CD8-positive, alpha-beta memory T cell (primary cell): ENCODE measurements at places on chromosomes 5 and 9. TPM values are rescaled to one million over a fixed set of nuclear protein-coding genes. Genes with fewer than 3 reads are reported as not detected.

GRCh38 chr5:10592601-10593000, 28.7 kb downstream of the ANKRD33B start:
- no peak for DNase-seq

DNA sequence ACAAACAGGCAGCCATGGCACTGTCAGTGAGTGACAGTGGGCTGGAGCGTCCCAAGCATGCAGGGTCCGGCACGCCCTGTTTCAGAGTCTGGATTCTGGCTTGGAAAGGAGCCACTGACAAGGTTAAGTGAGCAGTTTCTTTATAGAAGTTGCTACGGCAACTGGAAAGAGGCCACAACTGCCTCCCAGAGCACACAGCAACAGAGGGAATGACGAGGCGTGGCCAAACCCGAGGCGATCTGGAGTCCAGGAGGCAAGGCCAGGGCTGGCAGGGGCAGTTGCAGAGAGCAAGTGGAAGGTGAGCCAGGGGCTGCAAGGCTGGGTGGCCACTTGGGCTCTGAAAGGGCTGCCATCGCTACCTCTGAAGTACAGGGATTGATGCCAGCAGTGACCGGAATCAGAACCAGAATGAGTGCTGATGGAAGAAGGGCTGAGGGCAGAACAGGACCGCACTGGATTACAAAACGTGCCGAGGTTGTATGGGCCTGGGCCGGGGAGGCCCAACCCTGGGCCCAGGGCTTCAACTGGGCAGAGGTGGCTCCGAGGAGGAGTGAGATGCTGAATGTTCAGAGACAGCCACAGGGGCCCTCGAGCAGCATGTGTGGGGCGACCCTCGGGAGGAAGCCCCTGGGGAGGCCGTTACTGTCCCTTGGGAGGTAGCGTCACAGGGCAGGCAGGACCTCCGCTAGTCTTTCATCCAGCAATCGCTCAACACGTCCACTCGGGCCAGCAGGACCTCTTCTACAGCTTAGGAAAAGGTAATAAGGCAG, 4.6 kb downstream of the MRPL41 start:
- no peak for DNase-seq

MCTP1 gene
- 0.55 TPM for total RNA-seq

DNA sequence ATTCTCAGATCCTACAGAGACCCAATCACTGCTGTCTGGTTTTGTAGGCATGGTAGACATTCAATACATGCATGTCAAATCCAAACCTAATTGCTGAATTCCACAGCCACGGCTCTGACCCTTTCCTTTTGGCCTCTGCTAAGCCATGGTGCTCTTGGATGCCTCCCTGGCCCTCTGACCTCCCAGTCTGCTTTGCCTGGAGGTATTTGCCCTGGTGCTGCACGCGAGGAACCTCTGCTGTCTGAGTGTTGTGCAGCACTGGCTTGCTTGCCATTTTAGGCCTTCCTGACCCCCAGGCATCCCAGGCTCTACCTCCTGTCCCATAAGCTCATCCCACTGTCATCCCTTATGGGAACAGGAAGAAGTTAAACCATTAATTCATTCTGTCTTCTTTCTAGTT, 60.9 kb downstream of the DOCK2 start:
- DNase-seq = no peak

DNA sequence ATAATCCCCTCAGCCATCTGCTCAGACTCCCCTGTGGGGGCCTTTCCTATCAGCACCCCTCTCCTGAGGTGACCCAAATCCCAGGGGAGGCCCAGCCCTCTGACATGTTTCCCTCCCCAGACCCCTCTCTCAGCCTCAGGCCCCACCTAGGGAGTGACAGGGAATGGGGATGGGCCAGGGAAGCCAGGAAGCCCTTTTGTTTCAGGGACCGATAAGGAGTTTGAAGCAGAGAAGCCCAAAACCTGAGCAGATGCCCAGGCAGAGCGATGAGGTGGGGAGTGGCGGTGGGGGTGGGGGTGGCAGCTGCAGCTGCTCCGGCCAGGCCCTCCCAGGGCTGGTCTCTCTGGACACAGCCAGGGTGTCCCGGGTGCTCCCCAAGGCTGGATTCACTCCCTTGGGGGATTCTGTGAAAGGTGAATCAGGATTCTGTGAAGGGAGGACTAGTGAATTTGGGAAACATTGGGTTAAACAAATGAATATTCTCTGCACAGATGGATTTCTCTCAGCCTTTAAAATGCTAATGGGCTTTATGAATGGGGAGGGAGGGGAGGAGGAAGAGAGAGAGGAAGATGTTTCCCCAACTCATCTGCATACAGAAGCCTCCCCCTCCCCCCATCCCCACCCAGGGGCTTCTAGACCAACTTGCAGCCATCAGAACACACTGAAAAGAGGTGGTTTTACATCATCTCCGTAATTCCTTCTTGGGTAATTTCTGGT, 17.4 kb downstream of the AKNA start:
- DNase-seq = no peak

DNA sequence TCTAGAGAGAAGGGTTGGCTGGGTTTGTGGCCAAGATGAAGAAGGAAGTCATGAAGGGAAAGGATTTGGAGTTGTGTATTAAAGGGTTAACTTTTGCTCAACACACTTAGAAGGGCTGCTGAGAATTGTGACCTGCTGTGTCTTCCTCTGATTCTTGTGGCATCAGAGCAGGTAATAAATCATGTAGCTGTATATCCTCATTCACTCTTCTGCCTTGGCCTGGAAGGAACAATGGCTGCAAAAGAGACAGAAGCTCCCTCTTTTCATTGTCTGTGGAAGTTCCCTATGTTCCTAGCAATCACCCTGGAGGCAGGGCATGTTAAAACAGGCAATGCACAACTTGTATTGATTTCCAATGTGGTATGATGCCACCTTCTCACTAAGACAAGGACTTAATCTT, 159.1 kb downstream of the LRRC70 start:
- no peak for DNase-seq

GRCh38 chr5:116395631-116396203, 178.9 kb downstream of the SEMA6A start:
- no peak for DNase-seq

TAF11L10 gene
- total RNA-seq = not detected

GRCh38 chr9:2424619-2425033, 197.0 kb upstream of the VLDLR start:
- DNase-seq = no peak

GRCh38 chr9:84709056-84709455, 39.5 kb downstream of the NTRK2 start:
- DNase-seq = no peak

CNTRL gene
- total RNA-seq = 62.8 TPM

GABRB2 gene
- not detected for total RNA-seq

DNA sequence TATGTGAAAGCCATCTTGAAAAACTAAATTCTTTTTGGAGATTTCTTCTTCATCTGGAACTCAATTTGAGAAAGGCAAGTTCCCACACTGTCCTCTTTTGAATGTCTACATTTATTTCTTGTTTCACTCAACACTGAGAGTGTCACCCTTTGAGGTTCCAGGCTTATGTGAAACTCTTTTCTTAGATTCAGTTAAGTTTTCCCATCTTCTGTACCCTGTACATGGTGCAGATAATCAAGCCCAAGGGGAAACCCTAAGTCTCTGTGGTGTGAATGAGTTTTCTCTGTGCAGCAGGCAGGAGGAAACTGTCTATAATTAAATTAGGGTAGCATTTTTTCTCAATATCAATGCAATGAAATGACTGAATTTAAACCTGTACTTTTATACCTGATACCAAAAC, 72.3 kb upstream of the PRLR start:
- DNase-seq = no peak

INSL4 gene
- not detected for total RNA-seq
